Activated CD4-positive, alpha-beta memory T cell treated with anti-CD3 and anti-CD28 coated beads, Interleukin-2, amount 10 ng/mL, durations not matched to agents 7 days and 5 days (primary cell): ENCODE measurements at places on chromosomes 16 and 17. TPM values are rescaled to one million over a fixed set of nuclear protein-coding genes. Genes with fewer than 3 reads are reported as not detected.

The TMEM114 gene
- not detected for total RNA-seq

The ALDH3A1 gene
- total RNA-seq: not detected

The CPHXL2 gene
- total RNA-seq: not detected

The NDEL1 gene
- total RNA-seq: 64.0 TPM

The RDM1 gene
- total RNA-seq: 16.9 TPM

The DPEP3 gene
- 0.20 TPM for total RNA-seq

The DNAH17 gene
- total RNA-seq: 0.08 TPM

The KRTAP1-5 gene
- not detected for total RNA-seq

The NPIPA8 gene
- not detected for total RNA-seq

The IGSF6 gene
- total RNA-seq: 0.15 TPM

The SLFN11 gene
- 72.6 TPM for total RNA-seq

The SOST gene
- not detected for total RNA-seq

The WFDC1 gene
- not detected for total RNA-seq

The KRT14 gene
- not detected for total RNA-seq

The COA3 gene
- 35.1 TPM for total RNA-seq

The PRRT2 gene
- 0.91 TPM for total RNA-seq

The CFAP119 gene
- 3.1 TPM for total RNA-seq

The RANGRF gene
- 49.4 TPM for total RNA-seq

The GJC1 gene
- 0.88 TPM for total RNA-seq

The KRT12 gene
- total RNA-seq: not detected

The NPIPB2 gene
- 8.1 TPM for total RNA-seq

The HOXB7 gene
- total RNA-seq: 1.7 TPM

The SMIM36 gene
- total RNA-seq: not detected

The TEX14 gene
- 0.85 TPM for total RNA-seq

The EPN3 gene
- total RNA-seq: not detected

The SRCIN1 gene
- total RNA-seq: 0.05 TPM

The NPIPB12 gene
- 40.8 TPM for total RNA-seq

The ANKFN1 gene
- not detected for total RNA-seq

The PARN gene
- total RNA-seq: 41.4 TPM

The HOXB9 gene
- 0.88 TPM for total RNA-seq

The PRDM7 gene
- total RNA-seq: not detected

The MYOCD gene
- not detected for total RNA-seq

The HBA1 gene
- total RNA-seq: not detected

The OR3A3 gene
- total RNA-seq: not detected

The CFDP1 gene
- total RNA-seq: 35.1 TPM
